ENCODE measurements at places on chromosomes 2 and 18. TPM values are rescaled to one million over a fixed set of nuclear protein-coding genes. Genes with fewer than 3 reads are reported as not detected.

DYNAP gene
- not detected for total RNA-seq

DYNC1I2 gene
- total RNA-seq, result 111 TPM

ST6GAL2 gene
- not detected for total RNA-seq

REEP1 gene
- total RNA-seq, result 0.20 TPM

CACNB4 gene
- total RNA-seq, result 0.10 TPM

GRCh38 chr2:143833015-143833660 lies 686.8 kb downstream of the ZEB2 start:
- DNase-seq, result no peak

DNA sequence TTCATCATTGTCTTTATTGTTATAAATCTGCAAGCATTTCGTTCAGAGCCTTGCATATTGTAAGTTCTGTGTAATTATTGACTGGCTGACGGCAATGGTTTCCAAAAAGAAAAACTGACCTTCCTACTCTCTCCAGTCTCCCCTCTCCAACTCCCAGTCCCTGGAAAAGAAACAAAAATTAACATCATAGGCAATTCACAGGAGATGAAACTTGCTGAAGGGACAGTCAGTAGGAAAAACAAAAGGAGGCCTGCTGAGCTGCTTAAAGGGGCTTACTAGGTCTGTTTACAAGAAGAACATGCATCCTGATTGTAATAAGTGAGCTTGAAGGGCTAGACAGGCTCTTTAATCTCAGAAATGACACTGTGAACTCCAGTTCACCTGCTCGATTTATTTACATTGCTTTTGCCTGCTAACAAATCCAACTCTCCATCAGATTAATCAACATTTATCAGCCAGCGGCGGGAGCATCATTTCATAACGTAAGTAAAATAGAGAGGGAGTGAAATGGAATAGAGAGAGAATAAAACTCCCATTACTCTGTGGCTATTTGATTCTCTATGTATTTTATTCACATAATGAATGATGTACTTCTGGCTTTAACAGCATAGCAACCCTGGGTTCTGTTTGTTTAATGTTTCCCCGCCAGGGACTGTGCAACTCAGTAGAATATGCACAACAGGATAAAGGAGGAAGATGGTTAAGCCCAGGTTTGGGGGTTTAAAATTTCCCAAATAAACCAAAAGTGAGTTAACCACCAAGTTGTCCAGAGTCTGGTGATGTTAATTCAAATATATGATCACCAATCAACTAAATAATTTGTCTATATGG lies 256.7 kb upstream of the SETBP1 start:
- no peak for DNase-seq

DNA sequence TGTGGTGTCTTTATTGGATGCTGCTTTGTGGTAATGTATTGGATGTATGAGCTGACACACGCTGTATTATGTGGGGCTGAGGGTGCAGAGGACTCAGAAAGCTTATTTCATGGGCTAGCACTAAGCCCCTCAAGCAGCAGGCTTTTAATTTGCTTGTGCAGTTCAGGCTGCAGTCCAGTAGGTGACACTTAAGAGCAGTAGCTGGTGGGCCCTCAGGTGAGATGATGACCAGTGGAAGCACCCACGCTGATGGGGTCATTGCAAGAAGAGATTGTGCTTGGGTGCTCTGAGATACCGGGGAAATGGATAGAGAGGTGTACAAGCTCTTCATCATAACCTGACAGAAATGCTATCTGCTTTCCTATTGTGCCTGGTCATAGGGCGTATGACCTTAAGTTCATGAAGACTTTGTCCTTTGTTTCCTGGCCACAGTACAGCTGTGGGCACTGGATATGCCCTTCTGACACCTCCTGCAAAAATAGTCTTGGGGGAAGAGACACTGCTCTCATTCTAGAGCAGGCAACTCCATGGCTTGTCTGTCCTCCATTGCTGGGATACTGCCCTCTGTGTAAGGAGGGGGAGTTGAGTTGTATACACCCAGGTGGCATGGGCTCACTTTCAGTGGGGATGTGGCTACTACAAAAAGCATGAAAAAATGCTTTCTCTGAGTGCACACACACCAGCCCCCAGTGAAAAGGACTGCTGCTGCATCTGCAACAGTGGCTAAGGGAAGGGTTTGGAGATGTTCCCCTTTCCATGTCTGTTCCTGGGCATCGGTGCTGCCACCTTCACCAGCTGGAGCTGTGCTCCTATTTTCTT lies 205.7 kb upstream of the ZSWIM2 start:
- DNase-seq, result no peak

Measured in Caki2 (cell line).